ENCODE measurements at places on chromosomes 4 and X.

- DNase-seq: peak; percentile 85
These were observed 9.4 kb downstream of the GPRIN3 start for GRCh38 chr4:89298155-89298554.

DNA sequence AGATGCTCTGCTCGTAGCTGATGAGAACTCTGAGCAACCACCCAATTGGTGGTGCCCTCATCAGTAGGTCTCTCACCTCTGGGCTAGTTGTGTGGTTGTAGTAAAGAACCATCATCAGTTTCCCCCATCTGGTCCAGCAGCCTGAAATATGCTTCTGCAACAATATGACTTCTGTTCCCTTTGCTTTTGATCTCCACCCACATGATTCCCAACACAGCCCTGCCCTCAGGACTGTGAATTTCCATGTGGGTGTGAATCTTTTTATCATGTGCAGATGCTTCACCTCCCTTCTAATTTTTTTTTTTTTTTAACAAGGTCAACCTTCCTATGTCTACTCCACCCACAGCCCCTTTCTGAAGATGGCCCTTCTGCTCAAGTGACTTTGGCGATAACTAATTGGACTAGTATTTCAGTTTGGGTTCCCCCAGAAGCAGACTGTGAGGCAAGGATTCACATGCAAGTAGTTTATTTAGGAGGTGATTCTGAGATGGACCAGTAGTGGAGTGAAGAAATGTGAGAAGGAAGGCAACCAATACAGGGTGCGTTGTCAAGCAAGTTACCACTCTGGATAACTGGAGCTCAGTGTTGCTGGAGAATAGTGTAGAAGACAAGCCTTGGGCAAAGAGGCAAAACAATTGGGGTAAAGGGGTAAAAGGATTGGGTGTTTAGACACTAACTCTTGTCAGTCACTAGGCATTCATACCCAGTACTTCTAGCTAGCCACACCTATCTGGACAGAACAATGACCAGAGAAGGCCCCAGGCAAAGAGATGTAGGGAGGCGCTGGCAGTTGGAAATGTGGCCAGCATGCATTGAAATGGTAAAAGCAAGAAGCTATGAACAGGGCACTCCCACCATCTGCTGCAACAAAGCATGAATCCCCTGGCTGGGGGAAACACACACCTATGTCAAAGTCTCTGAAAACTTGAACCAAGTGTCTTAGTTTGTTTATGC lies 466.2 kb downstream of the BCOR start:
- DNase-seq: no peak

GRCh38 chr4:23828020-23828715 lies 61.7 kb downstream of the PPARGC1A start:
- no peak for DNase-seq

GRCh38 chr4:99653916-99654315 lies 3.7 kb downstream of the C4orf54 start:
- DNase-seq: no peak

GRCh38 chr4:74531963-74532794 lies 87.2 kb downstream of the AREG start:
- peak; percentile 33 for DNase-seq

- DNase-seq: no peak
These were observed 21.5 kb downstream of the CCSER1 start for GRCh38 chr4:90148574-90149148.

DNA sequence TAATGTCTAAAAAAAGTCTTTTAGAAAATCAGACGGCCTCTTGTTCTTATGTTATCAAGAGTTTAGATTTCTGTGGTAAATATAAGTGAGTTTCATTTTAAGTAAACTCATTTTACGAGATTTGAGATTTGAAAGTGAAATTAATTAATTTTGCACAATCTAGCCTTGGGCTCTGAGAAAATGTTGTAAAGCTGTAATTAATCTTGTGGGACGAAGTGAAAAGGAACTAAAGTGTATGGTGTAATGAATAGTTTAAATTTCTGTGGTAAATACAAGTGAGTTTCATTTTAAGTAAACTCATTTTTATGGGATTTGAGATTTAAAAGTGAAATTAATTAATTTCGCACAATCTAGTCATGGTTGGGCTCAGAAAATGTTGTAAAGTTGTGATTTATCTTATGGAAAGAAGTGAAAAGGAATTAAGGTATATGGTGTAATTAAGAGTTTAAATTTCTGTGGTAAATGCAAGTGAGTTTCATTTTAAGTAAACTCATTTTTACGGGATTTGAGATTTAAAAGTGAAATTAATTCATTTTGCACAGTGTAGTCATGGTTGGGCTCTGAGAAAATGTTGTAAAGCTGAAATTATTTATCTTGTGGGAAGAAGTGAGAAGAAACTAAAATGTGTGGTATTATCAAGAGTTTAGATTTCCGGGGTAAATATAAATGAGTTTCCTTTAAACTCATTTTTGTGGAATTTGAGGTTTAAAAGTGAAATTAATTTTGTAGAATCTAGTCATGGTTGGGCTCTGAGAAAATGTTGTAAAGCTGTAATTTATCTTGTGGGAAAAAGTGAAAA lies 1.6 kb downstream of the SCML1 start:
- DNase-seq: no peak

DNA sequence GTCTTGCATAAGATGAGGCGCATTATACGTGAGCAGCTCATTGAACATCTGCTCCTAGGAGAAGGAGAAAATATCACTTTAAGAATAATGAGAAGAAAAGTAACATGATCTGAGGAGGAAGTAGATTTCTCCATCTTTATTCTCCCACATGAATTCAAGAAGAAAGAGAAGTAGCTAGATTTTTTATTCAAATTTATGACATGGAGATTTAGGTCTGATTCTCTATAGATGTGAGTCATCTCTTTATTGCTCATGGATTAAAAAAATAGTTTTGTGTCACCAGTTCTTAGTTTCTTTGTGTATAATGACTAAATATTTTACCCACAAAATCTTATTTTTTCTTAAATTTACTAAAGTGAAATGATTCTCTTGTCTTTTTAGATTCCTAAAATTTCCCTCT lies 40.4 kb downstream of the HPGDS start:
- no peak for DNase-seq

GRCh38 chr4:17544831-17545234 lies 29.9 kb downstream of the CLRN2 start:
- no peak for DNase-seq

GRCh38 chrX:68669871-68670270 lies 22.4 kb downstream of the STARD8 start:
- no peak for DNase-seq

- no peak for DNase-seq
These were observed 46.8 kb downstream of the UGT2A3 start for GRCh38 chr4:68904786-68905185.

DNA sequence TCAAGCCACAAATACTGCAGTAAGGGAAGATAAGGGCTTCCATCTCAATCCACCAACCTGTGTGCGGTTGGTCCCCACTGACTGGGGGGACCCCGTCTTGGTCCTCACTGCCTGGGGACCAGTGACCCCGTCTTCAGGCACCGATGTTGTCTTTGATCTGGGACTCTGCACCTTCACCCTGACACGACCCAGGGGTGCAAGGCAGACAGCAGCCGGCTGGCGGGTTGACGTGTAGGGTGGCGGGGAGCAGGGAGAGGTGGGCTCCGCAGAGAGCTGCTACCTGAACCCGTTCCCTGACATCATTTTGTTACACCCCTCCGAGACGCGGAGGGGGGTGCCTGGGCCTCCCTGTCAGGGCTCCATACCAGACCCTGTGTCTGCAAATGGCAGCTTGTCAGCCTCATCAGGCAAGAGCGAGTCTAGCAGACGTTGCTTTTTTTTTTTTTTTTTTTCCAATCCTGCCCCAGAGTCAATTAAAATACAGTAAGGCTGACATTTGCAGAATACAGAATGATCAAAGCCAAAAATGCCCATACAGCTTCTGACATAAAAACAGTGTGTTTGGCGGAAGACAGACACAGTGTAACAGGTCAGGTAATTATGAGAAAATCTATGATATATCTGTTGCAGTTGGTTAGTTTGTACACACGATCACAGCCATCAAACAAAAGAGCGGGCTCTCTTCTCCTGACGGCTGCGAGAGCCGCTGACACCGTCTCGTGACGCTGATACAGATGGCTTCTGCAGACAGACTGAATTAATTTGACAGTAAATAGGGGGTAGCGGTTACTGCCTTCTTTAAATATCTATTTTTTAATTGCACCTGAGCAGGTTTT lies 118.6 kb downstream of the CRLF2 start:
- DNase-seq: peak; percentile 53

- no peak for DNase-seq
These were observed 711.5 kb upstream of the PITX2 start for GRCh38 chr4:111334361-111334760.

Measured in RPMI8226 (cell line).